Muscle of back (tissue), 13 donors: ENCODE measurements at places on chromosomes 12 and 14.

DNA sequence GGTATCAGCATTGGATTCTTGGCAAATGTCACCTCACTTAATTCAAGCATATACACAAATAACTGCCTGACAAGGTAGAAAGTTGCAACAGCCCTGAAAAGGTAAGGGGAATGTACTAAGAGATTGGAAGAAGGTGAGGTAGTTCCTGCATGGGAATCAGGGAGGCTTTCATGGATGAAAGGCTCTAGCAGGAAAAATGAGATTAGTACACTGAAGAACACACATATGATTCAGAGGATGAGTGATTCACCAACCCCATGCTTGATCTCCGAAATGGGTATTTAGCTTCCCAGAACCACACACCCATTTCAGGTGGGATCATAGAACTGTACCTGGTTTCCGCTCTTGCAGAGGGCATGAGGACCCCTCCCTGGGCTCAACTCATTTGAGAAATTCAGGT lies 65.8 kb downstream of the PAH start:
- no peak for DNase-seq

DNA sequence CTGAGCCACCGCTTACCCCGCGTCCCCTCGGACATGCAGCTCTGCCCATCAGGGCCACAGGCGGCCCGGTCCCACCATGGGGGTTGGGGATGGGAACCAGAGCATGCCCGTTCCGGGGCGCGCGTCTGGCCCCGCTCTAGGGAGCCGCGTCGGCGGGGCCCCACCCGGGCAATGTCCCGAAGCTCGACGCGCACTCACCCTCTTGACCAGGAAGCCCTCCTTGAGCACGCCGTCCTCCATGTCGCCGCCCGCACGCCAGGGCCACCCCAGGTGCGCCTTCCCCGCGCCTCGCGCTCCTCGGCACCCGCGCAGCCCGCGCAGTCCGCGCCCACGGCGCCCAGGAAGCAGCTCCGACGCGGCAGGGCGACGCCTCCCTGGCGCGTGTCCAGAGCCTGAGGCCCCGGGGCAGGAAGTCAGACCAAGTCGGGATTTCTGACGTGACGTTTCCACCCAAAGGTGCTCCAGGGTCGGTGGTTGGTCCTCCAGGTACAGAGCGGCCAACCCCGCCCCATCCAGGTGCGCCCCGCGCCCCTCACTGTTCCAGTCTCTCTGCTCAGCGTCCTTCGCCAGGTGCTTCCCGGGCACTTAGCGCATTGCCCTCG lies at the start of gene PLEK2:
TSS of gene PLEK2 (minus strand) at position 346 of the 602 bp plus-strand sequence. CDS start at position 240, 106 bp downstream.
- peak; percentile 10 for DNase-seq

GRCh38 chr12:108525681-108526080 lies 10.6 kb downstream of the FICD start:
- DNase-seq: no peak

DNA sequence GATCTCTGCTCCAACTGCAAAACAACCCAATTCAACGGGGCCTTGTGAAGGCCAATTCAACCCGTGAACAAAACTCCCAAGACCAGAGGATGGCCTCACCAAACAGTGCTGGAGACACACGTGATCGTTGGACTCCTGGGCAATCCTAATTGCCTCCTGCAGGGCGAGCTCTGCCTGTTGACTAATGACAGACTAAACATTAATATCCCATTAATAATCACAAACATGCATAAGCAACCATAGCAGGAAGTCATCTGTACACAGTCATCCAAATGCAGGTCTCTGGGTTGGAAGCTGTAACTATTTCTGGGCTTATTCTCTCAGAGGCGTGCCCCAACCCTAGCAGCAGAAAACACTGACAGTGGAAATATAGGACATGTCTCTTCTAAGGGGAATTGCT lies 21.0 kb downstream of the ANAPC5 start:
- no peak for DNase-seq

- DNase-seq: no peak
Measured at GRCh38 chr12:19620222-19620621, 180.9 kb downstream of the AEBP2 start.

DNA sequence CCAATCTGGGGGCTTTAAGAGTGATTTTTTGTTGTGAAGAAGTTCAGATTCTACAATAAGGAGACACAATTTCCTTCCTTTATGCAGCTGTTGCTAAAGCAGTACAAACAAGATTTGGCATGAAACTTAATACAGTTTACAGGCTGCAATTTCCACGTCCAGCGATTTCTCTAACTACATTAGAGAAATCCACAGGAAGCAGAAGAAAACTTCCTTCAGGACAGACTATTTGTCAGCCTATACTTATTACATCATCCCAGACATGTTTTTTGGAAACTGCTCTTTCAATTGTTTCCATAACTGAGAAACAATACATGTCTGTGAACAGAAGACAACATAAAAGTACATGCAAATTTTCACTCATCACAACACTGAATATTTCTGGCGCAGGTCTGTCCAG lies 204.3 kb downstream of the TTC7B start:
- peak; percentile 69 for DNase-seq

DNA sequence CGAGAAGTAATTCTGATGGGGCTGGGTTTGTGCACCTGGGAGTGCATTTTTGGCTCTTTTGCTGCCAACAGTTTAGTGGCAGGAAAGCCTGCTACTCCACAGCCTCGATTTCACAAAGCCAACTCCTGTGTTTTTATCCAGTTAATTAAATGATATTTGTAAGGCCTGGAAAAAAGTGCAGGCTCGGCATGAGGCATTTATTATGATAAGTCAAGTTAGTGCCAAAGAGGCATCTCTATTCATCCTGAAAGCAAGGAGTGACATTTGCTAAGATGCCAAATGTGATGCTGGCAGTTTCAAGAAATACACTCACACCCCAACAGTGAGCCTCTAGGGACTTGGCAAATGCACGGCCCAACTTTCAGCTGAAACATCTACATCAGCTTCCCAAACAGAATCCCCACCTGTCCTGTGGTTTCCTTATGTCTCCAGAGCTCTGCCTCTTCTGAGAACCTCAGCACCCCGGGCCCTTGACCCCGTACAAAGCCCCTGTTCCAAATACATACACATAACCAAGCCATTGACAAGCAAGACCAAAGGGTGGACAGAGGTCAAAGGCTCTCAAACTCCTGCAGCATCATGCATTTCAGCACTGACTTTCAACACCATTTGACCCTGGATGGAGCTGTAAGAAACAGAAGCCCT lies 955.1 kb upstream of the TMEM132C start:
- no peak for DNase-seq

- no peak for DNase-seq
Measured at GRCh38 chr14:47012533-47013280, 361.1 kb upstream of the RPL10L start.
